CD8-positive, alpha-beta T cell (primary cell): ENCODE measurements at places on chromosomes 6 and 20. TPM values are rescaled to one million over a fixed set of nuclear protein-coding genes. Genes with fewer than 3 reads are reported as not detected.

DNA sequence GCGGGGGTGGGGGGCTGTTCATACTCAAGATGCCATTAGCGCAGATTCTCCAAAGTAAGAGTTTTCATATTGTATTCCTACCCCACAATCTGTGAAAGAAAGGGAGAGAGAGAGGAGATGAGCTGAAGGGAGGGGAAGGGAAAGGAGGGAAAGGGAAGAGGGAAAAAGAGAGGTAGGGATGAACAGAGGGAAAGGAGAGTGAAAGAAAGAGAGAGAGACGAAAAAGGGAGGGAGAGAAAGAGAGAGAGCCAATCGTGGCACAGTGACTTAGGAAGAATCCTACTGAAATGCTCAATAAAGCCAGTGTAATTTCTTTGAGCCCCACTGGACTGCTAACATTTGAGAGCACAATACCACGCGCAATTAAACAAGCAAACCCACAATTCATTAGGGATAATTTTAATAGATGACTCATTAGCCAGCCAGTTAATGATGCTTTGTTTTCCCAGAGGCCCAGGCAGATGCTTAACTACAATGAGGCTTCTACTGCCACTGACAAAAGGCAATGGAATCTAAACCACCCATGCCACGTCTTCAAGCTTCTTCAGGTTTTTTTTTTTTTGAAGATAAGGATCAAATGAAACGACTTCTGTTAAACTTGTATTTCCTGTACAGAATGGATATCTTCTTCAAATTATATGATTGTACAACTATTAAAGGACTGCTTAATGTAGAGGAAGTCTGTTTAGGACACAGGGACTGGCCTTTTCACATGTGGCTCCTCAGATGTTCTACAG, 306.8 kb downstream of the FOXC1 start:
- no peak for DNase-seq

GRCh38 chr20:38685853-38686473, 38.3 kb upstream of the SLC32A1 start:
- DNase-seq, result peak; percentile 16

Gene EPPIN
- total RNA-seq, result not detected

- DNase-seq, result no peak
These were observed 1932.2 kb upstream of the DEFB115 start for GRCh38 chr20:29325304-29325640.

Gene CD109
- 0.11 TPM for total RNA-seq

GRCh38 chr20:346640-347316, at the start of gene NRSN2:
TSS of gene NRSN2 (plus strand) at chr20:347111. CDS start at chr20:349644, 2,533 bp downstream.
- DNase-seq, result no peak

Gene STX11
- total RNA-seq, result 17.7 TPM

Gene C20orf204
- 7.1 TPM for total RNA-seq

- DNase-seq, result no peak
These were observed 6.4 kb downstream of the SNPH start for GRCh38 chr20:1272368-1273100.

Gene NEURL2
- total RNA-seq, result 1.6 TPM

DNA sequence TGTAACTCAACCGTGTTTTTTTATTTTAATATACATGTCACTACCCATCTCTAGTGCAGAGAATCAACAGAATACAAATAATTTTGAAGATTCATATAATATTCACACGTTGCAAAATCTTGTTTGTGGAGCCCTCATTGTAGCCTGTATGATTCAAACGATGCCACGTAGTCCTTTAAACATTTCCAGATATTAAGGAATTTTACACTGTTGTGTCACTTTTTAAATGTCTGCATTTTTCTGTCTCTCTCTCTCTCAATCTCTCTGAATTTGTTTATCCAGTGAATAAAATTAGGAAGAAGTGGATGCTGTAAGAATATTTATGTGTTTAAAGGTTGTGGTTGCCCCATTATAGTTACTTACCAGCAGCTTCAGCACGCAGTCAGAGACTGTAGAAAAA, 262.0 kb downstream of the PAX1 start:
- DNase-seq, result no peak

Gene TSPO2
- total RNA-seq, result not detected

DNA sequence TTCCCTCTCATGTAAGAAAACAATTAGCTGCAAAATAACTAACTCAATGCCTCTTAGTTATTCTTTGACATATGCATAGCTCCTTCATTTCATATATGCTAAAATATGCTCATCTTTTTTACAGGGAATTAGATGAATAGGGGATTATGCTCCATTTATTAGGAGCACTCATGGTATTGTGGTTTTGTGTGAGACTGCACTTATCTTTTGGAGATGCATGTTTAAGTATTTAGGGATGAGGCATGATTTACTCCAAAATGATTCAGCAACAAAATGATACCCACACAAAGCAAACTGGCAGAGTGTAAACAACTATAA, 8.8 kb downstream of the BNIP5 start:
- no peak for DNase-seq

GRCh38 chr6:151103266-151103665, 136.5 kb upstream of the AKAP12 start:
- no peak for DNase-seq

Gene SRSF12
- total RNA-seq, result not detected

DNA sequence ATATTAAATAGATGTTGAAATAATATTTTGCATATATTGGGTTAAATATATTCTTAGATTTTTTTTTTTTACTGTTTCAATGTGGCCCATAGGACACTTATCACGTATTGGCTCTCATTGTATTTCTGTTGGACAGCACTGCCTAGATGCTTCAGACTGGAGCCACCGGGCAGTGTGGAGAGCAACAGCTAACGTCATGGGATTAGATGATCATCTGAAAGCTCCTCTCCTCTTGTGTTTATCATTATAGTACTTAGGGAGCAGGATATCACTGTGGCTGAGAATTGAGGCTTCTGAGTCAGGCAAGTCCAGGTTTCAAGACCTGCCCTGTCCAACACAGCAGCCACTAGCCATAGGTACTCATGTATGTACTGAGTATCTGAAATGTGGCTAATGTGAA, 87.4 kb downstream of the ZHX3 start:
- DNase-seq, result no peak

Gene RFX6
- not detected for total RNA-seq

- no peak for DNase-seq
These were observed 120.7 kb upstream of the BACH2 start for GRCh38 chr6:90417385-90417784.

Gene TGM3
- total RNA-seq, result not detected

DNA sequence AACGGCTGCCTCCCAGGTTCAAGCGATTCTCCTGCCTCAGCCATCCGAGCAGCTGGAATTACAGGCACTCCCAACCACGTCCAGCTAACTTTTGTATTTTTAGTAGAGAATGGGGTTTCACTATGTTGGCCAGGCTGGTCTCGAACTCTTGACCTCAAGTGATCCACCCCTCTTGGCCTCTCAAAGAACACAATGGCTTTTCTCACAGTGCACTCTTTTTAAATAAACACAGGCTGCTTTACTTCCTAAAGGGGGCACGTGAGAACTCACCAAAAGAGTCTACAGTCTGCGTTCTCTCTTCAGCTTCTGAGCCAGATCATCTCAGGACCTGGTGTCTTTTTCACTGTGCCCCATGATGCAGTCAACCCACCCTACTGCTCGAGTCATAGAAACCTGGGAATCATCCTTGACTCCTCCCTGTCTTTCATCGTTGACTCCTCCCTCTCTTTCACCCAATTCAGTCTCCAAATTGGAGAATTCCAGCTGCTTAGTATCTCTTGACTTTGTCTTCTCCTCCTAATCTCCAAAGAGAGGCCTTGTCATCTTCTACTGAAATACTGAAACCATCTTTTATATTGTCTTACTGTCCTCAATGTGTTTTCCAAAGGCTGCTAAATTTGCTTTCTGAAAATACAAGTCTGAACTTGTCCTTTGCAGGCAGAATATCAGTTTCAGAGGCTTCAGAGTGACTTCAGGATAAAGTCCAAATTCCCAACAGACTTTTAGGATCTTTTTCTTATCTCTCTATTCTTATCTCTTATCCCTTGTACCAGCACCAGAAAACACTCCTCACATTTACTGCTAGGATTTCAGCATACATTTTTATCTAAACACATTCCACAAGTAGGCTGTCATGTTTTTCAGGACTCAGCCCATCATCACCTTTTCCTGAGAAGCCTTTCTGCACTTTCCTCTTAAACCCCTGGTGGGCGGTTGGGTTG, 323.4 kb downstream of the SYNE1 start:
- no peak for DNase-seq

Gene PI3
- total RNA-seq, result not detected

GRCh38 chr20:21325296-21325695, 22.2 kb downstream of the XRN2 start:
- no peak for DNase-seq

Gene ABT1
- total RNA-seq, result 44.2 TPM

GRCh38 chr6:113707194-113707593, 150.0 kb upstream of the MARCKS start:
- DNase-seq, result no peak

DNA sequence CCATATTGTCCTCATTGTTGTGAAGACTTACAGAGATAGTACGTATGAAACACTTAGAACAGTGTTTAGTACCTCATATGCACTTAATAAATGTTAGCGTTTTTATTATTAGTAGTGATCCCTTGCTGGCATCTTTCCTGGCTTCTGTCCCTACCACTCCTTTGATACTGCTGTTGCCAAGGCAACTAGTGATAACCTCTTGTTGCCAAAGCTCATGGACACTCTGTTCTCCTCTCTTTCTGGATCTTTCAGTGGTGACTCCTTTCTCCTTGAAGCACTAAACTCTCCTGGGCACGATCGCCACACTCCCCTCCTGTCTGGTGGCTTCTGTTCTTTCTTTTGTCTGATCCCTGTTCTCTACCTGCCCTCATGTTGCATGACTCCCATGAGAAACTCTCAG, 83.5 kb downstream of the FOXO3 start:
- no peak for DNase-seq

Gene SLC35D3
- not detected for total RNA-seq

DNA sequence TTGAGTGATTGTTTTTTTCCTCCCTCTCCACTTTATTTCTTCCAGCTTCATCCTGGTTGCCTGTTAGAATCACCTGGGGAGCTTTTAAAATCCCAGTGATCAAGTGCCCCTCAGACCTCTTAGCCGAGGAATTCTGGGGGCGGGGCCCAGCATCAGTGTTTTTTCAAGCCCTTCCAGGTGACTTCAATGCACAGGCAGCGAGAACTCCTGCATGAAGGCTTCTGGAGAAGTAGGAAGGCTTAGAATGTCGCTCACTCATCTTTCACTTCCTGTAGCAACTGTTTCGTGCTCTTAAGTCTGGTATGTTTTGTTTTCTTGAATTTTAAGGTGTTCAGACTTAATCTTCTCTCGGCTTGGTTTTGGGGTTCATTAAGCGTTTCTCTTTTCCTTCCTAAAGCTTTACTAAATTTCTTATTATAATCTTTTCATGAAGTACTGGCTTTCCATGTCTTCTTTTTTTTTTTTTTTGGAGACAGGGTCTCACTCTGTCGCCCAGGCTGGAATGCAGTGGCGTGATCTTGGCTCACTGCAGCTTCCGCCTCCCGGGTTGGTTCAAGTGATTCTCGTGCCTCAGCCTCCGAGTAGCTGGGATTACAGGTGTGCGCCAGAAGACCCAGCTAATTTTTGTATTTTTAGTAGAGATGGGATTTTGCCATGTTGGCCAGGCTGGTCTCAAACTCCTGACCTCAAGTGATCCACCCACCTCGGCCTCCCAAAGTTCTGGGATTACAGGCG, 30.9 kb upstream of the TULP1 start:
- no peak for DNase-seq

GRCh38 chr6:21909321-21909720, 315.8 kb downstream of the SOX4 start:
- DNase-seq, result no peak

DNA sequence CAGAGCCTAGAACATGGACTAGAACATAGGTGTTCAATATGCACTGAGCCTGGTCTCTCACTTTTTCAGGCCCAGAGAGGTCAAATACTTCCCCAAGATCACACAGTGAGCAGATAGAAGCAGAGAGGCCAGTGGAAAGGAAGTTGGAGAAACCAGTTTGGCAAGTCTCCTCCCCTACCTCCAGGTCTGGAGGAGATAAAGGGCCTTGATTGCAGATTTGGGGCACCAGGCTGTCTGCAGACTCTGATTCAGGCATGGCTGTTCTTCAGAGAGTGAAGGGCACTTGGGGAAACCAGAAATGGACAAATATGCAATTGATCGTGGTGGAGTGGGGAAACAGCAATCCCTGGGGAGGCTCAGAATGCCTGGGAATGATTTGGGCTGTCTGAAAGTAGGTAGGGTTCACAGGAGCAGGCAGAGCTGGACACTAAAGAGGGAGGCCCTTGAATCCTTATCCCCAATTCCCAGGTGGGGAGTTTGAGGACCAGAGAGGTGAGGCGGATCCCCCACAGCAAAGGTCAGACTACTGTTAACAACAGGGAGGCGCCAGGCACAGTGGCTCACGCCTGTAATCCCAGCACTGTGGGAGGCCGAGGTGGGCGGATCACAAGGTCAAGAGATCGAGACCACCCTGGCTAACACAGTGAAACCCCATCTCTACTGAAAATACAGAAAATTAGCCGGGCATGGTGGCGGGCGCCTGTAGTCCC, 2.3 kb downstream of the PEDS1 start:
- DNase-seq, result no peak

GRCh38 chr6:163170294-163170883, 244.1 kb upstream of the QKI start:
- no peak for DNase-seq

Gene SLC13A3
- not detected for total RNA-seq

- no peak for DNase-seq
These were observed 990 bp upstream of the TRAF3IP2 start for GRCh38 chr6:111606620-111607115.

DNA sequence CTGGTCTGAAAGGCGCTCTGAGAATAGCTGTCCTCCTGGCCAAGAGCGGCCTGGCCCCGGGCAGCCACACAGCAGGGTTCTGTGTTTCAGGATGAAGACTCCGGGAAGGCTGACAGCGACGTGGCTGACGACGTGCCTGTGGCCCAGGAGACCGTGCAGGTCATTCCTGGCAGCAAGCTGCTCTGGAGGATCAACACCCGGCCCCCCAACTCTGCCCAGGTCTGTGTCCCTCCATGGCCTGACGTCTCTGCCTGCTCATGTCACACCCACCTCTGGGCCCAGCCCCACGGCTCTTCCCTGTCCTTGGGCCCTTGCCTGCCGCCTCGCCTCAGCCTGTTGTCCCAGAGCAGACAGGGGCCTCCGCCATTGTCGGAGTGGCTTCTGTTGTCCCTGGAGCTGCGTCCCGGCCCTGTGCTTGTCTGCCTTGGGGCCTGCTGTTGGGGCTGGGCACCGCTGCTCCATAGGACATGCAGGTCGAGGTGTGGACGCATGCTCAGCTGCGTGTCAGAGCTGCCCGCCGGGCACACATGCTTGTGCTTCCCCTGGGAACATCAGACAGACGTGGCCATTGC, 16.2 kb upstream of the ADRM1 start:
- DNase-seq, result no peak

Gene WFDC2
- not detected for total RNA-seq

GRCh38 chr20:42204109-42204660, 586.0 kb upstream of the CHD6 start:
- DNase-seq, result no peak

Gene TRIM15
- not detected for total RNA-seq

Gene CDC25B
- 140 TPM for total RNA-seq

DNA sequence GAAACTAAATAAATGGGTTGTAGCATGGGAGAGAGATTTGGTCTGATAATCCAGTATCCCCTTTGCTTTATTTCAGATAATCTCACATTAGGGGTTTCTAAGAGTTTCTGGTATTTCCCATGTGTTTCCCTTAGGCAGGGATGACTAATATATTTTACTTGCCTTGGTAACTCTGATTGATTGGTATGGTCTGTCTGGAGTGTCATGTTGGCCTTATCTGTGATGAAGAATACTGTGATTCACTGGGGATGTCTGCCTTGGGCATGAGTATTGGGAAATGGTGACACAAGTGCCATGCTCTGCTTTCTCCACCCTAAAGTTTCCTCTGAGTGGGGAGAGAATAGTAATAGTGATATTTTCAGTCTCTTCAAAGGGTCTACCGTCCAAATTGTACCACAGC, 10.1 kb downstream of the SLC22A2 start:
- no peak for DNase-seq
